ENCODE measurements at places on chromosomes 7 and 10. TPM values are rescaled to one million over a fixed set of nuclear protein-coding genes. Genes with fewer than 3 reads are reported as not detected.

- DNase-seq: no peak
Observed at GRCh38 chr7:15011289-15011688, 108.7 kb upstream of the DGKB start.

GRCh38 chr7:114789161-114789560 is 132.7 kb upstream of the MDFIC start:
- no peak for DNase-seq

GRCh38 chr10:126110489-126111180 is 214.3 kb downstream of the FANK1 start:
- no peak for DNase-seq

DNA sequence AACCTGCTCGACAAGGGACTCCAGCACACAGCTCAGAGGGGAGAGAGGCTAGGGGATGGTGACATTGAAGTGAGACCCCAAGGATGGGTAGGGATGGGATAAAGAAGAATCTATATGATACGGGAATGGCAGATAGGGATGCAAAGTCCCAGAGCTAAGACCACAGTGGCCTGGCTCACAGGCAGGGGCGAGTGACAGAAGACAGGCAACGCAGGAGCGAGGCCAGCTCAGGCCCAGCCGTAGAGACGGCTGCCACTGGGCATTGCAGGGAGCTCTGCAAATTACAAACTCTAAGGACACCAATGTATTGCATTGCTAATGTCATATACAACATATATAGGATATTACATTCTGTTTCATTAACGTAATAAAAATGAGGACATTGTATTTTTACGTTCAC is 131.4 kb downstream of the TCERG1L start:
- DNase-seq: peak; percentile 87

- no peak for DNase-seq
Observed at GRCh38 chr10:63437116-63437949, 28.4 kb downstream of the JMJD1C start.

GRCh38 chr10:35000936-35001335 is 89.2 kb downstream of the CUL2 start:
- DNase-seq: no peak

DNA sequence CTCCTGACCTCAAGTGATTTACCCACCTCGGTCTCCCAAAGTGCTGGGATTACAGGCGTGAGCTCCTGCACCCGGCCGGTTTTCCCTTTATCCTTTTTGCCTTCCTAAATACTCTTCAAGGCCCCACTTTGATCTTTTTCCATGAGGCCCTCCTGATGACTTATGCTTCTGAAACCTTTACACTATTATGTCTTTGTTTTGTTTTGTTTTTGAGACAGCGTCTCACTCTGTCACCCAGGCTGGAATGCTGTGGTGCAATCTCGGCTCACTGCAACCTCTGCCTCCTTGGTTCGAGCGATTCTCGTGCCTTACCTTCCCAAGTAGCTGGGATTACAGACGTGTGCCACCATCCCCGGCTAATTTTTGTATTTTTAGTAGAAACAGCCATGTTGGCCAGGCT is 3.8 kb downstream of the STMP1 start:
- DNase-seq: no peak

DNA sequence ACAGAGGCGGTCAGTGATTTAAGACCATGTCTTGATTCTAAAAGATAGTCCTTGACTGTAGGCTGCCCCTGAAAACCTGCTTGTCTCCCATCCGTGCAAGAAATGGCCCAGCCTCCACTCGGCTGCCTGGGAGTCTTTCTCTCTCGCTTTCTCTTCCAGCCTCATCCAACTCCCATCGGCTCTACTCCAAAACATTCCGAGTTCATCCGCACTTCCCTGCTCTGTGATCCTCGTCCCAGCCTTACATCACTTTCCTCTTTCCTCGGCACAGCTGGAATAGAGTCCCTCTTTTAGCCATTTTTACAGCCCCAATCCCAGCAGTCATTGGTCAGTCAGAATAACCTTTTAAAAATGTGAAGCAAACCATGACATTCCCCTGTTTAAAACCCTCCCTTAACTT is 135.1 kb downstream of the TAX1BP1 start:
- DNase-seq: no peak

- no peak for DNase-seq
Observed at GRCh38 chr10:132332433-132332754, 401 bp downstream of the LRRC27 start.

GRCh38 chr7:56110611-56111010 is 4.3 kb upstream of the CHCHD2 start:
- DNase-seq: no peak

DNA sequence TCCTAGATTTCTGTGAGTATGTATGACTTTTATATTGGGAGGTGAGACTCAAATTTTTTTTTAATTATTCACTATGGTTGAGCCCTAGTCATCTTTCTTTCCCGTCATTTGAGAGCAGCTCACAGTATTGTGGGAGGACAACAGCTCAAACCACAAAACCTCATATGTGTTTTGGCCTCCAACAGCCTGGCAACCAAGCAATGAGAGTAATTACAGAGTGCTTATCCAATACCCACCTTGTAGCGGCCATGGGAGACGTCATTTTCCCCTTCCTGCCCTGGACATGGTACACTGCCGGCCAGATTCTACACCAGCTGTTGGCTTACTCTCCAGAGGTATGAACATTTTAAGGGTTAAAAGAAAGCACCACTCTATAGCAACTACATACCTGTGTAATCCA is 49.1 kb downstream of the DOCK4 start:
- DNase-seq: no peak

DNA sequence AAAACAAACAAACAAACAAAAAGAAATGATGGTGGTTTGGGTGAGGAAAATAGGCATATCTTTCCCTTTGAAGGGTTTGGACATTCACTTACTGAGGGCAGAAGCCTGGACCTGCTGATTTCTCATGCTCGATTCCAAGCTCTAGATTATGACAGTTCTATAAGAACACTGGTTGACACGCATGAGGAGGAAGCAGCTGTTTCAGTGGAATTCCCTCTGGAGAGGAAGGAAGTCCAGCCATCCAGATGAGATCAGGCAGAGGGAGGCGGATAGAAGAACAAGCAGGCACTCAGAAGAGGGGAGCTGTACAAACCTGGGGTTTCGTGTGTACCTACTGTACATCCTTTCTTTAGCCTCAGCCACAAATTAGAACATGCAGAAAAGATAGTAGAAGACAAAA is 691.9 kb downstream of the INHBA start:
- DNase-seq: no peak

GRCh38 chr10:98858525-98858924 is 377.1 kb downstream of the HPSE2 start:
- DNase-seq: no peak

DNA sequence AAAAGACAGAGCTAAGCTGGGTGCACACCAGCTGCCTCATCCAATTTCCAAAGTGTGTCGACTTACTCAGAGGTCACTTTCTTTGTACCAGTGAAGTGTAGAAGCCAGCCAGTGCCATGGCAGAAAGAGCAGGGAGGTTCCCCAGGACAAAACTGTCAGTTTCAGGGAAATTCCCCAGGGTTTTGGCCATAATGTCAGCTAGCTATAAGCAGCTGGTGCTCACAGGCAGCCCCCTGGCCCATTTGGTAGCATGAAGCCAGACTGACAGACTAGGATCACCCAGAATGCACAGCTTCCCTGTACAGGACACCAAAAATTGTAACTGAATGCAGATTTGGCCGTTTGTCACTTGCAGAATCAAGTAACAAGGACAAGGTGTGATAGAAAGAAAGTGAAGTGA is 28.6 kb downstream of the MRPL32 start:
- no peak for DNase-seq

DNA sequence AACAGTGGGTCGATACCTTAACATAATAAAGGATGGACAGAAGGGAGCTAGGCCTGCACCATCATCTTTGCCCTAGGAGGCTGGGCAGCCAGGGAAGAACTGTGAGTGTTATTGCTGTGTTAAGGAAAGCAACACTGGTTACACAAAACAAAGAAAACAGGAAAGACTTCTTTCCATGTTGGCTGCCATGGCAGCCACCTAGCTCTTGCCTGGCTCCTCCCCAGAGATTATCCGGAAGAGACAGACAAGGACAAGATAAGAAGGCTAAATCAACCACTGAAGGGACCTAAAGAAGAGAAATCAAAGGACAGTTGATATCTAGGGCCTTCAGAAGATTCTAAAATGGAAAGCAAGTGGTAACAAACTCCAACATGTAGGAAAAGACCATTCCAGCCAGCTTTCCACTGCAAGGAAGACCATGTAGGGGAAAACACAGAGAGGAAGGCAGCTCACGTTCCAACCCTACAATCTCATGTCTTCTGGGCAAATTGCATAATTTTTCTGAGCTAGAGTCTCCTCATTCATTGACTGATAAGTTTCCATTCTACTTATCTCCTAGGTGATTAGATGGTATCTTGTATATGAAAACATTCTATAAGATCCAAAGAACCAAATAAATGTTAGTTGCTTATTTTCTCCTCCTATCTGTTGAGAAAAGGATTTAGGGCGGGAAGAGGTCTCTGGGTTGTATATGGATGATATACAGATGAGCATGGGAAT is 51.2 kb downstream of the SP8 start:
- no peak for DNase-seq

DNA sequence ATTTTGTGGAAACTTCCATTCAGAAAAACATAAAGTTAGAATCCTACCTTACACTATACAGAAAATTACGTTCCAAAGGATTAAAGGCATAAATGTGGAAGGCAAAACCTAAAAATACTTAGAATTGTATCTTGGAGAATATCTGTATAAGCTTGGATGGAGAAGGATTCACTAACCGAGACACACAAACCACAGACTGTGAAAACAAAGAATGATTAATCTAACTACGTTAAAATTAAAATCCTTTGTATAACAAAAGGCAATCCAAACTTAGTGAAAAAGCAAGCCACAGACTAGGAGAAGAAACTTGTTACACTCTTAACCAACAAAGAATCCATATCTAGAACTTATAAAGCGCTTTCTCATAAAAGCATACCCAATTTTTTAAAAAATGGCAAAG is 678.8 kb downstream of the INHBA start:
- no peak for DNase-seq

- DNase-seq: no peak
Observed at GRCh38 chr10:119969609-119970008, 77.1 kb downstream of the SEC23IP start.

DNA sequence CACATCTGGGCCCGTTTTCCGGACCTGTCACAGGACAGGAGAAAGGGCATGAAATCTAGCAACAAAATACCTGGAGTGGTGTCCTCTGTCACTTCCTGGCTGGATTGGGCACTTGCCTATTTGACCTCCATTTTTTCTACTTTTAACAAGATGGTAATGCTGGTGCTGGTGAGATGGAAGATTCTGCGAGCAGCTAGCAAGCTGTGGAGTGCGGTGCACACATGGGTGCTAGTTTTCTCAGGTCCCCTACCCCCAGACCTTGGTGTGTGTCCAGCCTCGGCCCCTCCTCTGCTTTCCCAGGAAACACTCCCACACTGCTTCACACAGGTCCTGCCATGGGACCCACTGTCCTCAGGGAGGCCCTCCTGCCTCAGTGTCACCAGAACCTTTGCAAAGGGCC is 87.7 kb downstream of the WDR11 start:
- DNase-seq: no peak

GRCh38 chr10:47335906-47336305 is 12.3 kb upstream of the RBP3 start:
- DNase-seq: peak; percentile 49

DNA sequence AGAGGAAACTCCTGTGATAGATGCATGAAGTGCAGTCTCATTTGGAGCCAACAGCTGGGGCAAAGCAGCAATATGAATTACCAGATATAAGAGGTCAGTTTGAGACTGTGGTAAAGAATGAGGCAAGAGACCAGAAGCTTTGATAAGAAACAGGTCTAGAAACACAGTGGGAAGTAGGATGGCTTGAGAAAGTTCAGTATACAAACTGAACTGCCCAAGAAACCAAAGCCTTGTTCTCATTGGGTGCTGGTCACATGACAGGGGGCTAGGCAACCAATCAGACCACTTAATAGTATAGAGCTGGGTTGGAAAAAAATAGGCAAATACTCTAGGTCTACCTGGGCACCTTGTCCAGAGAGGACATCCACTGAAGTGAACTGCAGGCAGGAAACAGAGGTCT is 46.2 kb upstream of the PLCE1 start:
- DNase-seq: no peak

DNA sequence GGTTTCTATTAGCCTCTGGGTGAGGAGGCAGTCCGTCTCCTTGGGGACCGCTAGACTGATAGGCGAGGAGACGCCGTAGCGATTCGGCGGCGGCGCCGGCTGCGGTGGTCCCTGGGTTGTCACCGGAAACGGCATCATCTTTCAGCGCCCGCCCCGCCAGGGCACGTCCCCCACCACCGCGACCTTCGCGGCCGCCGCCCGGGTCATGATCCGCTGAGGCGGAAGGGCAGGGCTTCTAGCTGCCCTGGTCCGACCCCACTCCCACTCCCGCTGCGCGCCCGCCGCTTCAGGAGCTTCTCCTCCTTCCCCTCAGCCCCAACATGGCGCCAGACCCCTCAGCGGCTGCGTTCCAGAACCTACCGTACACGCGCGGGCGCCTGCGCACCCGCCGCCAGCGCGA is at the start of gene PAPOLB:
Gene PAPOLB (minus strand): TSS at position 358 of the 400 bp plus-strand sequence. CDS start 220 bp downstream, at position 138.
- DNase-seq: peak; percentile 81

- no peak for DNase-seq
Observed at GRCh38 chr10:51615764-51616298, 83.6 kb downstream of the CSTF2T start.

- no peak for DNase-seq
Observed at GRCh38 chr7:18498341-18498740, 2.8 kb downstream of the HDAC9 start.

GRCh38 chr10:81071087-81071796 is 533.5 kb downstream of the SH2D4B start:
- no peak for DNase-seq

DNA sequence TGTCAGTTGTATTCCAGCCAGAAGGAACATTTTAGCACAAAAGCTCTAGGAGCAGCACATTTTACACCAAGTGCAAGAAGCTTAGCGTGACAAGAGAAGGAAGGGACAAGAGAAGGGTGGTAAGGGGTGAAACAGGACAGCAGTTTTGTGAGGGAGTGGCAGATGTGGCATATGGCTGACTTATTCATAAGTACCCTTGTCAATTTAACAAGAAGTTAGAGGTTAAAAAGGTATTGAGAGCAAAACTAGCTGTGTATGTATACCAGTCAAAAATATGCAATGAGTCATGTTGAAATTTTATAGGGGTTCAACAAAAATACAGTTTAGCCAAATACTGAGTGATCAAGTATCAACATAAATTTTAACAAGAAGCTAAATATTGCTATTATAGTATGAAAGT is 561.5 kb upstream of the POT1 start:
- DNase-seq: no peak

DNA sequence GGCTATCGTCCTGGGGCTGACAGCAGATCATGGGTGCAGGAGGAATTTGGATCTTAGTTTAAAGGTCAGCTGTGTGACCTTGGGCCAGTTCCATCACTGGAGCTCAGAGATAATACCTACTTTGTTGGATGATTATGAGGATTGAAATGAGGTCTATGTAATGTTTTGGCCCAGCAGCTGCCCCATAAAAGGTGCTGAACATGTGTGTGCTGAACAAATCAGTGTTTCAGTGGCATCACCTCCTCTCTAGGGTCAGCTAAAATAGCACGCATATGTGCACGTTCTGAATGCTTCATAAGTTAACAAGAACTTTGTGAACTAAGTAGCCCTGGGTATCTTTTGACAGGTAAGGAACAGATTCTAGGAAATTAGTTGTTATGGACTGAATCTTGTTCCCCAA is 84.8 kb upstream of the LRRC18 start:
- DNase-seq: no peak

Gene SLC29A3
- 6.9 TPM for total RNA-seq

Gene ARHGEF5
- total RNA-seq: 9.4 TPM

Gene ANTXRL
- total RNA-seq: not detected

Gene TYSND1
- 22.2 TPM for total RNA-seq

Gene LYZL2
- not detected for total RNA-seq
